EL (cell line): ENCODE measurements at places on chromosomes 11 and 22.
A peak's percentile ranks its signal among the peaks of the same experiment; 100 is the strongest.

DNA sequence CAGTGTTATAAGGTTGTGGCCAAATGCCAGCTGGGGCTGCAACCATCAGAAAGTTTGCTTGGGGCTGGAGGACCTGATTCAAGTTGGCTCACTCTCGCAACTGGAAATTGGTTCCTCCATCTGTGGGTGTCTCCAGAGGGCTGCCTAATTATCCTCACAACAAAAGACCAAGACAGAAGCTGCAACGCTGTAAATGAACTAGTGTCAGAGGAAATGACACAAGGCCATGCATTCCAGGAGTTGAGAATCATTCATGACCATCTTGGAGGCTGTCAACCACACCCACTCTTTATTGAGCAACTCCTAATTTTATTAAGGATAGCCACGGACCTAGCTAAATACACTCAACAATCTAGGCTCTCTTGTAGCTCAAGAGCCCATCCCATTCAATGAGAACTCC is 1060.8 kb downstream of the OPCML start:
- peak; percentile 78 for DNase-seq

- DNase-seq = peak; percentile 57
Measured at GRCh38 chr22:46074771-46075551, 75.4 kb upstream of the PPARA start.

- DNase-seq = no peak
Measured at GRCh38 chr22:45888221-45889092, 88.5 kb downstream of the WNT7B start.

GRCh38 chr11:6737872-6738466 is 33.8 kb downstream of the OR2AG2 start:
- peak; percentile 51 for DNase-seq

DNA sequence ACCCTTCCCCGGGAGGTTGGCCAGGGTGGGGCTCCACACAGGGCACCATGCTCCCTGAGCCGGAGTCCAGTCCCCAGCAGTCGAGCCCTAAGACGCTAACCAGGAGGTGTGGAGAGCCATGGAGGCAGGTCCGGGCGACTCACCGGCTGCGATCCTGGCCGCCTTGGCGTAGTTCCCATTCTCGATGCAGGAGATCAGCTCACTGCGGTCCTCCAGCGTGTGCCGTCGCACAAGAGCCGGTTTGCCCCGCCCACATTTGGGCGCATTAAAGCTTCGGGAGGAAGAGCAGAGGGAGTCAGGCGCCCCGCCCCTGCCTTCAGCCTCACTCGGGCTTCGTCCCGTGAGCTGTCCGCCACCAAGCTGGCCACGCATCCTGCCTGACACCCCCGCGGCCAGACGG is 50.8 kb downstream of the BRD1 start:
- DNase-seq = no peak

DNA sequence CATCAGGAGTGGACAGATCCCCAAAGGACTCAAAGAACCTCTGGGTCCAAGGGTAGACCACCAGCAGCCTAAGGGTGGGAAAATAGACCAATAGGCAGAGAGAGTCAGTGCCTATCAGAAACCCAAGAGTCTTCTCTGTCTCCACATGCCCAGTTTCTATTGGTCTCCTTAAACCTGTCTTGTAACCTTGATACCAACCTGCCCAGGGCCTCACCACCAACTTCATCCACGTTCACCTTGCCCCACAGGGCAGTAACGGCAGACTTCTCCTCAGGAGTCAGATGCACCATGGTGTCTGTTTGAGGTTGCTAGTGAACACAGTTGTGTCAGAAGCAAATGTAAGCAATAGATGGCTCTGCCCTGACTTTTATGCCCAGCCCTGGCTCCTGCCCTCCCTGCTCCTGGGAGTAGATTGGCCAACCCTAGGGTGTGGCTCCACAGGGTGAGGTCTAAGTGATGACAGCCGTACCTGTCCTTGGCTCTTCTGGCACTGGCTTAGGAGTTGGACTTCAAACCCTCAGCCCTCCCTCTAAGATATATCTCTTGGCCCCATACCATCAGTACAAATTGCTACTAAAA is at the start of gene HBB:
Gene HBB, minus strand, starts transcription at position 340 of the 579 bp plus-strand sequence. Its CDS starts 50 bp downstream, at position 290.
- no peak for DNase-seq

DNA sequence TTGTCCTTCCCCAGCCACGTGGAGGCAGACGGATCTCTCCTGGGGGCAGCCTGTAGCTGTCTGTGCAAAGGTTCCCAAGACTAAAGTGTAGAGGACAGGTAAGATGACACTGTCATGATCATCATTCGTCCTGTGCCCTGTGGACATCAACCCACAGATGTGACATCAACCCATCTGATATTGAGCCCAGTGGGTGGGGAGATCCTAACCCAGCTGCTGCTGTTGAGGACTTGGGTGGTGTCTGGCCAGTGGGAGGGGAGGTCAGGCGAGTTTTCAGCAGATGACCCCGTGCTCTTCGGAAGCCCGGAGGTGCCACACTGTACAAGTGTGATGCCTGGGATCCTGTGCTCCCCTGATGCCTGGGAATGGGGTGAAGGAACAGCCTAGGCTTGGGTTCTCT is 1.2 kb upstream of the GAL start:
- no peak for DNase-seq

- DNase-seq = no peak
Measured at GRCh38 chr11:90113541-90113940, 20.9 kb upstream of the NAALAD2 start.

- DNase-seq = peak; percentile 51
Measured at GRCh38 chr11:16632295-16633200, 105.9 kb upstream of the C11orf58 start.

GRCh38 chr11:119062779-119063178 is 4.8 kb upstream of the VPS11 start:
- DNase-seq = peak; percentile 56

DNA sequence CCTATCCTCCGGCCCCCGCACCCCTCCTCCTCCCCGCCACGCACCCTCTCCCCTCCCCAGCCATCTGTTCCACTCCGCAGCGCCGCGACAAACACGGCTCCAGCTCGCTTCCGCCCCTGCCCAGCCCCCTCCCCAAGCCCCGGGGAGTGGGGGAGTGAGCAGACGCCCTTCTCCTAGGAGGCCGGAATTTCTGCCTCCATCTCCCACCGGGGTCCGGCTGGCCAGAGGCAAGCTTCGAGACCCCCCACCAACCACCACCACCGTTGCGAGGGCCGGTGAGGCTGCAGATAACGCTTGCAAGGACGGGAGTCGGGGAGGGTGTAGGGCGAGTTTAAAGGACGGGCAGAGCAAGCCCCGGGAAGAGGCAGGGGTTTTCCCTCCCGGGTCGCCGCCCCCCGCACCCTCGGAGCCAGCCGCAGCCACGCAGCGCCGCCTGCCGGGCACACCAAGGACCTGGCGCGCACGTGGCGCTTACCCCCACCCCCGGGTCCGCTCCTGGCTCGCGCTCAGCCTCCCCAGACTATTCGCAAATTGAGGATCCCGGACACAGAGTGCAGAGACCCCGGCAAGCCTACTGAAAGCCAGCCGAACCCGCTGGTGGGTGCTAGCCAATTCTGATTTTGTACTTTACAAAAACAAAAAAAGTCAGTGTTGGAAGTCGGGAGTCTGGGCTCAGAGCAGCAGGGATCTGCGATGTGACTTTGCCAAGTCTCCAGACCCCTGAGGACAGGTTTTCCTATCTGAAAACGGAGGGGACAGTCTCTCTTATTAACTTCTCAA is 22.6 kb downstream of the RTN4RL2 start:
- peak; percentile 36 for DNase-seq

GRCh38 chr11:59550842-59551658 is 39.7 kb downstream of the OR4D9 start:
- peak; percentile 95 for DNase-seq

GRCh38 chr11:22703591-22703990 is 37.2 kb downstream of the GAS2 start:
- no peak for DNase-seq

GRCh38 chr22:23083315-23084021 is 13.1 kb downstream of the GNAZ start:
- no peak for DNase-seq

- DNase-seq = peak; percentile 65
Measured at GRCh38 chr11:96464700-96465307, 75.0 kb downstream of the JRKL start.
